ENCODE measurements at places on chromosomes 4 and X.

GRCh38 chr4:107066621-107067020, 30.5 kb upstream of the DKK2 start:
- no peak for DNase-seq

- no peak for DNase-seq
Observed at GRCh38 chrX:97057349-97057909, 173.7 kb downstream of the RPA4 start.

DNA sequence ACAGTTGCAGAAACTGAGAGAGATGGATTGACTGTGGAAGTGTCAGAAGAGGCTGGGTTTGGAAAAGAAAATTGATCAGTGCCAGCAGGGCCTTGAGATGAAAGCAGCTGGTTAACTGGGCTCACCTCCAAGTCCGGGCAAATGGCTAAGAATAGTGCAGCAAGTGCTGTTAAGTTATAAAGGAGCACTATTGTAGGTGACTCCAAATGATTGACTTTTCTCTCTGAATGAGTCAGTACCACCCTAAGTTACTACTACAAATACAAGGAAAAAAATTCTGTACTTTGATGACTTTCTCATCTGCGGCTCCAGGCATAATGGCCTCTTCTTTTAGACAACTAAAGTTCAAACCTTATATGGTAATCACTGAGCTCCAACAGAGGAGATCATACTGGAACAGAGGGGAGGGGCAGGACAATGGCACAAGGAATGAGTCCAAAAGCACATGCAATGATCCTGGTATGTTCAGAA, 733.4 kb upstream of the INTU start:
- DNase-seq, result peak; percentile 8

DNA sequence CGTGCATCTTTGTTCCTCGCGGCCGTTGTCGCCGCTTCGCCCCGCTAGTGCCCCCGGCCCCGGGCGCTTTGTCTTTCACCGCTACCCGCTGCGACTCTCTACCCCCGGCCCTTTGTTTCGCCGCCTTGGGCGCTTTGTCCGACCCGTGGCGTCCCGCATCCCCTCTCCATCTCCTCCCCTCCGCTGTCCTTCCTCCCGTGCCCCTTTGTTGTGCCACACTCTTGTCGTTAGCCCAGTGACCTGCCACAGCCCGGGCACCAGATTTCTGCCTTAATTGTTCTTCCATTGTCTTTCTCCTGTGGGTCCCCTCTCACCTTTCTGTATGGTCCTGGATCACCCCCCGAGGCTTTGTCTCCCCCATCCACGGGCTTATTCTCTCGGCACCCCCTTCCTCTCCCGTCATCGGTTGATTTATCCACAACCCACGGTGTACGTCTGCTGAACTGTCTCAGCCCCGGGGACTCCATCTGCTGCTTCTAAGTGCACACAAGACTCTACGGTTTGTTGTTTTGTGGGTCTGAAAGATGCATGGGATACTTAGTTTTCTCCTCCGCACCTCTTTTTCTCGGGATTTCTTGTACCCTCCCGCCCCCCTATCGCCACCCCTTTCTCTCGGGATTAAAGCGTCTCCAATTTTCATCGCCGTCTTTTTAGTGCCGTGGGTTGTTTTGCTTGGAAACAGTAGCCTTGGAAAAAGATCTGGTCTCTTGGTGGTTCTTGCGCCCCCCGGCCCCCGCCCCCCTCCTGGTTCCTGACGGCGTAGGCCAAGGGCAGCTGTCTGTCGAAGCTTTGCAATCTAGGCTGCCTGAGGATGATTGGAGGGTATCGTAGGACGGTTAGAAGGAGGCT, 783 bp downstream of the RBPJ start:
- no peak for DNase-seq

DNA sequence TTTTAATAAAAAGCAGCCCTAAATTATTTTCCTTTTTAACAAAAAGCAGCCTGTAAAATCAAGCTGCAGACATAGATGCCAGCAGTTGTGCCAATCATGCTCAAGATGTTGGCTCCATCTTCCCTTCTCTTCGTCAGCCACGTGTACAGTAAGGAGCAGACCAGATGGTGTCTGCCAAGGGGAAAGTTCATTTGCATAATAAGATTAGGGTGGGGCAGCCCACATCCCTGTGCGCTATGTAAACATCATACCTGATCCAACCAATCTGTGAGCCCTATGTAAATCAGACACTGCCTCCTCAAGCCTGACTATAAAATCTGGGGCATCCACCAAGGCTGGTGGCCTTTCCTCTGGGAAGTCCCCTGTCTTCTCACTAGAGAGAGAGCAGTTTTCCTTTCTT, 23.1 kb upstream of the C1GALT1C1 start:
- DNase-seq, result no peak
